Spleen (tissue), 13 donors: ENCODE measurements at places on chromosomes 3 and 15.

DNA sequence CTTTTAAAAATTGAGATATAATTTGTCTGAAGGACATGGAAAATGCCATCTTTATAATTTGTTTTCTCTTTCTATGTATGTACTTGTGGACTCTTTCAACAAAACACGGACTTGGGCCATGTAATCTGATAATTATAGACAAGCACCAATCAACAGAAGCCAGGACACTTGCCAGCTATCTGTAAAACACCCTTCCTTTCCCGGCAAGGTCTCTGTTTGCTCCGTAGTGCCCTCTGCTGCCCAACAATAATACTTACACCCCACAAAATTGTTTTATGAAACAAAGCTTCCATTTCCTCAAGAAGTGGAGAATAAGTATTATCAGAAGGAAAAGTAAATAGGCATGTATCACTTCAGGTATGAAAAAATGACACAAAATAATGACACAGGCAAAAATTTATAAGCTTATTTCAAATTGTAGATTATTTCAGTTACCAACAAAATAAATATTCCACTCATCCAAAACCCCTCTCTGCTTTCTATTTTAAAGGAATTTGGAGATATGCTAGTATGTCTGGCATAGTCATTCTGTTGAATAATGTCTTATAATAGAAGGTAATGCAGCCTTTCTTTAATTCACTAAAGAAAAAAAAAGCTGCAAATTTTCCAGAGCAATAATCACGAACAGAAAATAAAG, 32.8 kb downstream of the MYH15 start:
- DNase-seq: no peak

DNA sequence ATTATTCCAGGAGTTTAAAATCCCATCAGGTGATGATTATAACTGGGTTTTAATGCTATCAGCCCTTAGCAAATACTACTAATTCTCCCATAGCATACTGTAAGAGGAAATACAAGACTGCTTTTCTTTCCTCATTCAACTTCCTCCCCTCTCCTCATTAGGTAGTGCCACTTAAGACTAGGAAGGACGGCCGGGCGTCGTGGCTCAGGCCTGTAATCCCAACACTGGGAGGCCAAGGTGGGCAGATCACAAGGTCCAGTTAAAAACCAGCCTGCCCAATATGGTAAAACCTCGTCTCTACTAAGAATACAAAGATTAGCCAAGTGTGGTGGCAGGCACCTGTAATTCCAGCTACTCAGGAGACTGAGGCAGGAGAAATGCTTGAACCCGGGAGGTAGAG, 14.7 kb downstream of the NDUFAF1 start:
- peak; percentile 37 for DNase-seq

- no peak for DNase-seq
Measured at GRCh38 chr15:70308735-70309434, 211.2 kb upstream of the TLE3 start.

- DNase-seq: peak; percentile 92
Measured at GRCh38 chr3:46693038-46693891, at the start of gene ALS2CL. ALS2CL (minus strand) TSS chr3:46693679; CDS start chr3:46689440, 4,239 bp downstream.

GRCh38 chr3:110391640-110392395, 679.8 kb upstream of the NECTIN3 start:
- DNase-seq: no peak

DNA sequence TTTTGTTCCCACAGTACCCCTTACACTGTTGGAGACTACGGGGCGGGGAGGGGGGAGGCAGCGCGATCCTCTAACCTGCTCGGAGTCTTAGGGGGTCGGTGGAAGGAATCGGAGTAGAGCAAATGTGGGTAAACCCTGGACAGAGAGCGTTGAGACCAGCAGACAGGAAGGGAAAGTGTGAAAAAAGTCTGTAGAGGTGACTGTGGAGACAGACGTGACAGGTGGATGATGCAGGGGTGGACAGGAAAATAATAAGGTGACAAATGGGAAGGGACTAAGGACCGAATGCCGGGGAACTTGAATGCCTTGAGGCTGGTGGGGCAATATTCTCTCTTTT, 424 bp downstream of the EAF2 start:
- DNase-seq: no peak

GRCh38 chr3:140160553-140160952, 225.6 kb downstream of the CLSTN2 start:
- no peak for DNase-seq

- DNase-seq: peak; percentile 87
Measured at GRCh38 chr3:134374105-134374790, at the start of gene AMOTL2. AMOTL2 (minus strand) TSS chr3:134374447; CDS start chr3:134371433, 3,014 bp downstream.

DNA sequence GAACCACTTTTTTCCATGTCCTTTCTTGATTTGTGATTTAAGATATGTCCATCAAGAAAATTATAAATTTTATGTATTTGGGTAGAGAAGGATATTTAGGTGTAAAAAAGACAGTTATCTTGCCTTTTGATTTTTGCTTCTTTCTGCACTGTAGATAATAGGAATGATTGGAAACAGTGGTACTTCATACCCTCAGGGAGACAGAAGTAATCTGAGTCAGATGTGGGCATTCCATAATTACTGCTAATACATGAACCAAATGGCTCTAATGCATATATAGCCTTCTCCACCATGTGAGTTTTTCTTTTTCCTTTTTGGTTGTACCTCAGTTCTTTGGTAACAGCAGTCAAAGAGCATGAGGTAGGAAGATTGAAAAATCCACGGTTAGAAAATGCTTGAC, 67.2 kb downstream of the RARB start:
- DNase-seq: no peak

- DNase-seq: no peak
Measured at GRCh38 chr3:46447228-46447985, 17.3 kb downstream of the LTF start.

DNA sequence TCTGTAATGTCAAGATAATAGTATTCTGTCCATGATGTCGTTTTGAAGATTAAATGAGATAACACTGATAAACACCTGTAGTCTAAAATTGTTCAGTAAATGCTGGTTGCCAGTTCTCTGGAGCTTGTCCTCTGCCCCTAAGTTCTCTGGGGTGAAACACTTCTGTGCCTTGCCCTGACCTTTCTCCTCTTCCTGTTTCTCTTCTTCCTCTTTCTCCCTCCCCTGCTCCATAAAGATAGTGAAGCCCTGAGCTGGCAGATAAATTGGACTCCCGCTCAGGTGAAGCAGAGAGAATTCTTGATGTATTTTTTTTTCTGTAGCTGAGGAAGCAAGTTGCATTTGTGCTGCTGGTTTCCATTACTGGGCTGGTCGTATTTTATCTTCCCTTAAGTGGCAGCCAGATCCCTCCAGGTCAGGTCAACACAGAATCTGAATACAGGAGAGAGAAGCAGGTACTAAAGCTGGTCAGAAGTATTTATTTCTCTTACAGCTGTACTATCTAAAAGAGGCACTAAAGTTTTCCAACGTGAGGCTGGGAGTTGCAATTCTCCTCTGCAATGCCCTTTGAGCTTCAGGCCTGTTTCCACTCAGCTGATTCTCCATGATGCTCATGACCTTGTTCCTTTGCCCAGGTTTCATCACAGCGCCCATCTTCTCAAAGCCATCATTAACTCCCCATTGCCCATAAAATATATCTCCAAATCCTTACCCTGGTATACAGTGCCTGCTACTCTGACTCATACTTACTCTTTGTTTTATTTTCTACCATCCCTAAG, 319.3 kb upstream of the CFAP20DC start:
- DNase-seq: no peak

- DNase-seq: no peak
Measured at GRCh38 chr15:98689431-98689861, 41.1 kb downstream of the IGF1R start.

DNA sequence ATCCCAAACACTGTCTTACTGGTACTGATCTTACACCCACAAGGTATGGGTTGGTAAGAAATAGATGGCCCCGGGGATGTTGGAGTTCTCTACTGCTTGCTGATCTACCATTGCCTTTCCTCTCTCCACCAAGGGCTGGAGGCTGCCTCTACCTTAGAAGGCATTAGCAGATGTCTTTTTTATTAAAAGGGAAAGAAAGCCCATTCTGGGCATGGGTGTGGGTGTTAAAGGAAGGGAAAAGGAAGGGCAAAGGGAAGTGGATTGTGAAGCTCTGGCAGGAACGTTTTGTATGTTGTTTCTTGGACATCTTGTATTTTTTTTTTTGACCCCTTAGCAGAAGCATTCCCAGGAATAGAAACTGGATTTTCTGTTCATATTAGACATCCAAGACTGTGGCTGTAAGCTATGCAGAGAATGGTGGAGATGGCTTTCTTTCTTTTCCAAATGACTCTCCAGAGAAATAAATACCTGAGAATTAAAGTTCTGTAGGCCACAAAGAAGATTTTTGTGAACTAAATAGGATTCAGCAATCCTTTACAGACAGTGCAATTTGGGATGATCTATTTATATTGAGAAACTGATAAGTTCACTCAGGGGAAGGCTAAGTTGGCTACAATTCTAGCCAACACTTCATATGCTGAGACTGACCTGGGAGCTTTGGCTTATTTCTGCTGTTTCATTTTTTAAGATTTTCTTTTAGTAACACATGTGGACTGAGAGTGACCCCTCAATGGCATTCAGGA, 108.8 kb downstream of the TOP2B start:
- no peak for DNase-seq
